ENCODE measurements at places on chromosomes 1 and 21.
A peak's percentile ranks its signal among the peaks of the same experiment; 100 is the strongest.

- no peak for DNase-seq
These were observed 1.2 kb upstream of the ABL2 start for GRCh38 chr1:179230721-179231120.

- no peak for DNase-seq
These were observed 74.3 kb downstream of the SIPA1L2 start for GRCh38 chr1:232555494-232556210.

DNA sequence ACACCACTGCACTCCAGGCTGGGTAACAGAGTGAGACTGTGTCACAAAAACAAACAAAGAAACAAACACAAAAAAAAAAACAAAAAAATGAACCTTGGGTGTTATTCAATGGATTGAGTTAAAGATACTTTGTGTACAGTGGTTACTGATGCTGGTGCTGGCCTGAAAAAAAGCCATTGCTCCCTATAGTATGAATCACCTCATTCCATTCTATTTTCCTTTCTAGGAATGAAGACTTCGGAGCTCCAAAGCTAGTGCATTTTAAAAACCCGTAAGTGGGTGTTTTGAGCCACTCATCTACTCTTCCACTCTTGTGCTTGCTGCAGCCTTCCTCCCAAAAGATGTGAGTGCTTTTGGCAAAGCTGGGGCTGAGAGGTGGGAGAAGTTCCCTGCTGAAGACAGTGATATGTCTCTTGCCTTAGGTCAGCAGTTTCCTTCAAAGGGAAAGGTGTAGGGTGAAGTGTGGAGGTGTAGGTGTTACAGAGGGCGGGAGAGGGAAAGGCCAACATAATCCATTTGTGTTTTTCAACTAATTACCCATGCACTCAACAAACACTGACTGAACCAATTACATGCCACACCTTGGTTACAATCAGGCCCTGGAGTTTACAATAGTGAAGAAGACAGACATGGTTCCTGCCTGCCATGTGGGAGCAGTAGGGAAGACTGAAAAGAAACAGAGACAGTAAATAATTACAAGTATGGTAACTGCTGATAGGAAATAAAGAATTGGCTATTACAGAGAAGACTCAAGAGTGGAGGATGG, 55.0 kb upstream of the SERBP1 start:
- DNase-seq, result no peak

- DNase-seq, result no peak
These were observed 24.1 kb downstream of the MROH9 start for GRCh38 chr1:170959385-170959784.

GRCh38 chr1:18957136-18957521, 653 bp upstream of the IFFO2 start:
- peak; percentile 44 for DNase-seq

DNA sequence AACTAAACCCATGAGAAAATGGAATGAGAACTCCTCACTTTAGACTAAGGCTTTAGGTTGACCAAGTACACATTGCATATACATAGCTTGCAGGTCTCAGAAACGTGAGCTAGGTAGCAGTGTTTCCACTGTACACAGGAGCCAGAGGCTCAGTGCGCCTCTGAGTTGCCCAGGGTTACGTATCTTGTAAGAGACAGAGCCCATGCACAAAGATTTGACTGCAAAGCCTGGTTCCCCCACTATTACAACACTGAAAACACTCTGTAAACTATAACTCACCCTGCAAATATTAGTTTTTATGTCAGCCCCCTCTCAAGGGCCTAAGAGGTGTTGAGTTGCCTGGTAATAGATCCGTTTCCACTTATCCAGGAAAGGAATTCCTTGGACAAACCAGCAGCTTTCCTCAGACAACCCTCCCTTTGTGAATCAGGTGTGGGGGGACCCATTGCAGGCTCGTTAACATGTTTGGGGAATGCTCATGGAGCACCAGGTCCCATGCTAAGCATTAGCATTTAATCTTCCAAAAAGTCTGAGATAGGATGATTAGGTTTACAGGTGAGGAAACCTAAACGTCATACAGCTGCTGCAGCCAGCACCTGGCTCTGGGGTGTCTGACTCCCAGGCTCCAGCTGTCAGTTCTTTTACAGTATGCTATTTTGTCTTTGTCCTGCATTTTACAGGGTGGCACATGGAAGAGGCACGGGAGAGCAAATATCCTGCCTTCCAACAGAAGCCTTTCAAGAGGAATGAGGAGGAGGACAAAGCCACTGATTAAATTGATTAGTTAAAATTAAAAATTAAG, 25.7 kb downstream of the TENT5C start:
- DNase-seq, result peak; percentile 86

- DNase-seq, result peak; percentile 88
These were observed 595 bp upstream of the CAP1 start for GRCh38 chr1:40039757-40040510.

DNA sequence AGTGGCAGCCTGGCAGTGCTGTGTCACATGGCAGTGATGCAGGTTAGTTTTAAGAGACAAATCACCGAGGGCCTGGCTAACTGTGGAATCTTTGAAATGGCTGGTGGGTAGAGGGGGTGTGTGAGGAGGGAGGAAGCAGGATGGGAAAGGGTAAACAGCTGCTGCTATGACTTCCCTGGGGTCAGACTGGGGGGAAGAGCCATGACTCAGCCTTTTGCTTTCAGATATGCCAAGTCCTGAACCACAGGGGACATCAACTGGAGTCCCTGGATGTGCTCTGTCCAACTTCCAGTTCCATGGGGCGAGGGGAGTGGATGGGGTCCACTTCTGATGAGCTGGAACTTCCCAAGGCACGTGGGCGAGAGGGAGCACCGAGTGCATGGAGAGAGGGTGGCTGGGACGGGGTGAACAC, 121.1 kb upstream of the ADAR start:
- DNase-seq, result peak; percentile 27

- no peak for DNase-seq
These were observed 303.0 kb downstream of the NTNG1 start for GRCh38 chr1:107443860-107444259.

DNA sequence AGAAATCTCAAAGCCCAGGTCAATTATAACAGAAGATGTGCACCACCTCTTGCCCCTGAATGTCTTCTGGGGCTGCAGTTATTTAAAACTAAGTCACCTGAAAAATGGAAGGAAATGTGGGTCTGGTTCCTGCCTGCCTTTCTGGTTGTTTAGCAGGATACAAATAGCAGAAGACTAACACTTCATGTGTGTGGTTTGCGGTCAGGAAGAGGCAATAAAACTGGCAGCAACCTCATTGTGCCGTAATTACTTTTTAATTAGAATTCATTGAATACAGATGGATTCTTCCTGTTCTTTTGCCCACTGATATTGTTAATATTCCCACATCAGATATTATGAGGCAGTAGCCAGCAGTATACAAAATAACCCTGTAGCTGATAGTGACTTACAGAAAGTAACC, 345.7 kb downstream of the ZNF326 start:
- DNase-seq, result peak; percentile 71

GRCh38 chr1:230028602-230029223, 38.3 kb upstream of the GALNT2 start:
- no peak for DNase-seq

Data from DMS53 (cell line).